CD4-positive, alpha-beta T cell treated with Interleukin-2 at 100 ng/mL for 4 hours (primary cell): ENCODE measurements at places on chromosomes 13 and 19.
A peak's percentile ranks its signal among the peaks of the same experiment; 100 is the strongest.

DNA sequence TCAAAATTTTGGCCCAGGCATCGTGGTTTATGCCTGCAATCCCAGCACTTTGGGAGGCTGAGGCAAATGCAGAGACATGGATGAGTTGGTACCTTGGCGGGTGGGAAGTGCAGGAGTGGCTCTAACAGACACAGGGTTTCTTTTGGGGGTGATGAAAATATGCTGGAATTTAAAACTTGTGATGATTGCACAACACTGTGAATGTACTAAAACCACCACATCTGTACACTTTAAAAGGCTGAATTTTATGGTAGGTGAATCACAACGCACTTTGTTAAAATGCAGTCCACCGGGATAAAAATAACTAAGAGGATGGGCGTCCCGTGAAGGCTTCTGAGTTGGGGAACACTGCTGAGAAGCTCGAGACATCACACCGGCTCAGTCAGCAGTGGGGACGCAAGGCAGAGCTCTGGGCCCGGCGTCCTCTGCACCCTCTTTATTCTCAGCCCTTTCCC is 47.1 kb downstream of the MLLT1 start:
- no peak for DNase-seq

- DNase-seq: no peak
Measured at GRCh38 chr19:1084024-1084868, 10.9 kb downstream of the POLR2E start.

DNA sequence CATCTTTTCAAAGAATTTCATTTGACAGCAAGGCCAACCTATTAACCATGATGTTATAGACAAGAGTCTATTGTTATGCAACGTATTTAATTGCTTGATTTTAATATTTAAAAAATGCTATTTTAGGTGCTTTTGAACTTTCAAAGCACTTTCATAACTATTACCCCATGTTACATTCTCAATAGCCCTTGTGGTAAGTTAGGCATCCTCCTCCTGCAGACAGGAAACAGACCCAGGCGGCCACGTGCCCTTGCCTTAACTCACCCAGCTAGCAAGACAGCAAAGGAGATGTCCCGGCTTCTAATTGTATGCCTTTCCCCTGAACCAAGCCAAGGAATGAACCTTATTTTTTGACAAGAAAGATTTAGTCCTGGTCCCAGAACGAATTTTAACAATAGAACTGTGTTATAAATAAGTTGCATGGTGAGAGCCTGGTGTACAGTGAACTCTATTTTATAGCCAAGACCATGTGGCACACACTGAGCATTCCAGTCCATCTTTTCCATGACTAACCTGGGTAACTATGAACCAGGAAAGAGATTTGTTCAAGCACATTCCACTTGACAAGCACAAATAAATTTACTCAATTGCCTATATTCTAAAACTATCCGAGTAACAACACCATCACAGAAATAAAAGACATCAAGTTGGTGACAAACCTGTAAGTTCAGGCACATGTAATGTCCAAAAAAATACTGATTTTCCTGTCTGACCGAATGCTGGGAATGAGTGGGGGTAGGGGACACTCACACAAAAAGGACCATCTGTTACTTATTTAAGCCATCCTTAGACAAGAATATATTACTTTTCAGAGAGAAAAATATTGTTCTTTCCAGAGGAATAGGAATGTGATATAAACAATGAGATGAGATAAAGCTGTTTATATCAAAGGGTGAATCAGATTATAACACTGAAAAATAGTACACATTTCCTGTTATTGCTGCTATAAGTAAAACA is 163.0 kb downstream of the EFNB2 start:
- DNase-seq: no peak

GRCh38 chr13:41458761-41459431 is 1.5 kb downstream of the RGCC start:
- DNase-seq: peak; percentile 77

GRCh38 chr19:49741210-49741844 is 21.8 kb downstream of the TSKS start:
- no peak for DNase-seq

DNA sequence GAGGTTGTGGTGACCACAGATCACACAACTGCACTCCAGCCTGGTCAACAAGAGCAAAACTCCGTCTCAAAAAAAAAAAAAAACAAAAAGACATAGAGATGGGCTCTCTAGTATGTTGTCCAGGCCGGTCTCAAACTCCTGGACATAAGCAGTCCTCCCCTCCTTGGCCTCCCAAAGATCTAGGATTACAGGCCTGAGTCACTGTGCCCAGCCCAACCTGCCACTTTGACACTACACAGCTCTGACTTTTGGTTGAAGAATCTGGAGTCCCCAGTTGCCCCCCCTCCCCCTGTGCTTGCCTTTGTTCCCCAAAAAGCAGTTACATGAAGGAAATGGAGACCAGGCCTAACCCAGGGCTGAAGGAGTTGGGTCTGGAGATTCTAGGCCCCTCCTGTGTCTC is 12.9 kb downstream of the CARM1 start:
- no peak for DNase-seq

DNA sequence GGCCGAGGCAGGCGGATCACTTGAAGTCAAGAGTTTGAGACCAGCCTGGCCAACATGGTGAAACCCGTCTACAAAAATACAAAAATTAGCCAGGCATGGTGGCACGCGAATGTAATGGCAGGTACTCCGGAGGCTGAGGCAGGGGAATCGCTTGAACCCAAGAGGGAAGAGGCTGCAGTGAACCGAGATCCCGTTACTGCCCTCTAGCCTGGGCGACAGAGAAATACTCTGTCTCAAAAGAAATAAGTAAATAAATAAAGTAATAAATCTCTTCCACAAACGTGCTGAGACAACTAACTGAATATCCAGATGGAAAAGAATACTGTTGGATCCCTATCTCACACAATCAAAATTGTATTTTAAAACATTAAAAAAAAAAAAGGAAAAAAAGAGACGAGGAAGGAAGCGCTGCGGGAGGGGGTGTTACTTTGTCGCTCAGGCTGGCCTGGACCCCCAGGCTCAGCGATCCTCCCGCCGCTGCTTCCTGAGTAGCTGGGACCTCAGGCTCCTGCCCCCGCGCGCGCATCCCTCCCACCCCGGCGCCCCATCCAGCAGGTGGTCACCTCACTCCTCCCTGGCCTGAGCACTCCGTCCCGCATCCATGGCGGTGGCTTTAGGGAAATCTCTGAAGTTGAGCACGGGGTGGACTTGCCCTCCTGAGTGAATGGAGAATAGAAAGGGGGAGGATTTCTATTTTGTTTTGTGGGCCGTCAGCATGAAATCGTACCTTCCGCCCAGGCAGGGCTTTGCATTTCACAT is 628 bp upstream of the ZNF813 start:
- no peak for DNase-seq
